Sciatic nerve (tissue), 2 donors: ENCODE measurements at places on chromosomes 5 and 9.

GRCh38 chr5:177023303-177023664, 788 bp downstream of the ZNF346 start:
- DNase-seq = no peak

DNA sequence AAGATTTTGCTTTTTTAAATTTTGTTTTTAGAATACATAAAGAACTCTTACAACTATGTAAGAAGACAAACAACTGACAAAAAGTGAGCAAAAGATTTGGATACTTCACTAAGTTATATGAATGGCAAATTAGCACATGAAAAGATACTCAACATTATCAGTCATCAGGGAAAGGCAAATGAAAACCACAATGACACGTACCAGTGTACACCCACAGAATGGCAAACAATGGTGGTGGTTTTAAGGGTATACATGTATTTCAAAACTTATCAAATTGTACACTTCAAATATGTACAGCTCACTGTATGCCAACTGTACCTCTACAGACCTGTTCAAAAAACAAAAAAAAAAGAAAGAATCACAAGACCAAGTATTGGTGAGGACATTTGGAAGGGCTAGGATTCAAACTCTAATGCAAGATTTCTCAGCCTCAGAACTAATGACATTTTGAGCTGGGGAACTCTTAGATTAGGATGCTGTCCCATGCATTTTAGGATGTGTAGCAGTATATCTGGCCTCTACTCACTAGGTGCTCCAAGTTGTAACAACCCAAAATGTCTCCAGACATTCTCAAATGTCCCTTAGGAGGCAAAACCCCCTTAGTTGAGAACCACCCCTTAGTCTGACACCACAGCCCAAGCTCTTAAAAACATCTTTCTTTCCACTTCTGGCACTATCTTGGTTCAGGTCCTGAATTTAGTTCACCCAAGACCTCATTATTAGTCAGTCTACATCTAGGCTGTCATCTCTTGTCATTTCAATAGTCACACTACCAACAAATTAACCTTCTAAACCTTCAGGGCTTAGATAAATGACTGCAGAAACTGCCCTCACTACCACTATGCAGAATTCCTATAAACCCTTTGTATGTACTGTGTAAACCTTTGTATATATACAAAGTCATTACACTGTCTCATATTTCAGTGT, 9.7 kb downstream of the SCAI start:
- DNase-seq = no peak

DNA sequence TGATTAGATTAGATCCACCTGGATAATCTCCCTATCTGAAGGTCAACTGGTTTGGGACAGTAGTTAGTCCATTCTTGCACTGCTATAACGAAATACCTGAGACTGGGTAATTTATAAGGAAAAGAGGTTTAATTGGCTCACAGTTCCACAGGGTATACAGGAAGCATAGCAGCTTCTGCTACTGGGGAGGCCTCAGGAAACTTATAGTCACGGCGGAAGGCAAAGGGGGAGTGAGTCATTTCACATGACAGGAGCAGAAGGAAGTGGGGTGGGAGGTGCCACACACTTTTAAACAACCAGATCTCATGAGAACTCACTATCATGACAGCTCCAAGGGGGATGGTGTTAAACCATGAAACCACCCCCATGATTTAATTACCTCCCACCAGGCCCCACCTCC, 9.9 kb downstream of the C9orf40 start:
- DNase-seq = no peak

- peak; percentile 32 for DNase-seq
Measured at GRCh38 chr5:138657360-138657759, 82.2 kb upstream of the HSPA9 start.

DNA sequence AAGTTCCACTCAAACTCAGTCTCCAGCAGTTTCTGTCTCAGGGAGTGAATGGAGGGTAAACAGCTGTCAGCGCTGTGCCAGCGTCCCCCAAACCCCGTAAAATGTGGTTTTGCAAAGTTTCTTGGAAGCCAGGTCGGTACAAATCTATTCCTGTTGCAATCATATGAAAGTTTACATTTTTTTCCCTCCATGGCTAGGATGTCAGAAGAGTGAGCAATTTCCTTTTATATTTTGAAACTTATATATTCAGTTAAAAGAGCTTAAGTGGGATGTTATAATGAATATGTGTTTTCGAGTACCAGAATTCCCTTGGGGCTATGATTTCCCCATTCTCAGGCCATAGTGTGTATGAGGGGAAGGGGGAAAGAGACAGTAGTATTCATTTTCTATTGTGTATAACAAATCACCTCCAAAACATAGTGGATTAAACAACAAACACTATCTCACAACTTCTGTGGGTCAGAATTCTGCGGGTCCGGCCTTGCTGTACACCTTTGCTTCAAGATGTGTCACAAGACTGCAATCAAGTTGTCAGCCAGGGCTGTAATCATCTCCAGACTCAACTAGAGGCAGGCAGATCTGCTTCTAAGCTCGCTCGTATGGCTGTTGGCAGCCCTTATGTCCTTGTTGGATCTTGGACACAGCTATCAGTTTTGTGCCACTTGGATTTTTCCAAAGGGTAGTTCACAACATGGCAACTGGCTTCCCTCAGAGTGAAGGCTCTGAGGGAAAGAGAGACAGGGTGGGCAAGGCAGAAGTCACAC, 107.4 kb downstream of the SNX18 start:
- DNase-seq = no peak

- DNase-seq = no peak
Measured at GRCh38 chr9:3161912-3162311, 318.0 kb upstream of the PUM3 start.

GRCh38 chr9:343773-344172, 129.1 kb downstream of the DOCK8 start:
- DNase-seq = no peak

- DNase-seq = no peak
Measured at GRCh38 chr9:73805853-73806458, 654.3 kb downstream of the ANXA1 start.

- no peak for DNase-seq
Measured at GRCh38 chr5:111478266-111478665, 34.1 kb downstream of the STARD4 start.

GRCh38 chr9:68428481-68428880, 72.1 kb downstream of the PGM5 start:
- no peak for DNase-seq

DNA sequence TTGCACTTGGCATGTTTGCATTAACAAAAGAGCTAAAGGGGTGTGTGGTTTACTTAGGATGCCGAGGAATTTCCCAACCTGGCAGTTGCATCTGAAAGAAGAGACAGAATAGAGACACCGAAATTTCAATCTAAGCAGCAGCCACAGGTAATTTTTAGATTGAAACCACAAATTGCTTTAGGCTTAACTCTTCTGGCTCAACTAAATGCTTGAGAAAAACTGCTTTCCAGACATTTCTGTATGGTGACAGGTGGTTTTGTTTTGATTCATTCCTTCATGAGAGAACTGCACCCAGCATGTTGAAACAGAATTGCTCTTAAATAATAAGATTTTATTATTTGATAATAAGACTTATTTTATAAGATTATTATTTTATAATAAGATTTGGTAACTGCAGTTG, 21.5 kb downstream of the SECISBP2 start:
- no peak for DNase-seq

GRCh38 chr5:94361832-94362796, 256.3 kb downstream of the KIAA0825 start:
- DNase-seq = no peak

- no peak for DNase-seq
Measured at GRCh38 chr5:7876867-7877266, 7.9 kb downstream of the MTRR start.
